ENCODE measurements at places on chromosomes 12 and 14. TPM values are rescaled to one million over a fixed set of nuclear protein-coding genes. Genes with fewer than 3 reads are reported as not detected.

DNA sequence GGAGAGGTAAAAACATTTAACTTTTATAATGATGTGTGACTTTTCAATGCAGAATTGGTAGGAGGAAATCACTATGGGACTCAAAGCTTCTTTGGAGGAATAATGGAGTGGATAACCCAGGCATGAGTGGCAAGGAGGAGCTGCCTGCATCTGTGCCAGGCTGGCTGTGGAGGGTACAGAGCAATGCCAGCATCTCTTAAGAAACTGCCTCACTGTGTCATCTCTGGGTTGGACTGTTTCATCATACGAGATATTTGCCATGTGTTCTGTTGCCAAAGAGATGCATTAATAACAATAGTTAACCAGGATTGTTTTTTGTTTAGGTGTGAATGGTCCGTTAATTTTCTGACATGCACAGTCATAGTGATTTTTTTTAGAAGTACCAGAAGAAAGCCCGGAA, 183.7 kb upstream of the NTF3 start:
- H3K4me1 ChIP-seq, result peaks cover 38% of the 10 kb centered on the region
- no peak overlapping the region for H3K4me3 ChIP-seq
- H3K27ac ChIP-seq, result no peak overlapping the region
- no peak for DNase-seq
- H3K27me3 ChIP-seq, result 0 out of 2 replicates have a peak, but pooled peaks cover 5% of the 10 kb centered on the region

- peak; percentile 44 for DNase-seq
- H3K27ac ChIP-seq, result peak overlapping the region; percentile 58
These were observed 42.2 kb upstream of the CAPRIN2 start for GRCh38 chr12:30796891-30797371.

DNA sequence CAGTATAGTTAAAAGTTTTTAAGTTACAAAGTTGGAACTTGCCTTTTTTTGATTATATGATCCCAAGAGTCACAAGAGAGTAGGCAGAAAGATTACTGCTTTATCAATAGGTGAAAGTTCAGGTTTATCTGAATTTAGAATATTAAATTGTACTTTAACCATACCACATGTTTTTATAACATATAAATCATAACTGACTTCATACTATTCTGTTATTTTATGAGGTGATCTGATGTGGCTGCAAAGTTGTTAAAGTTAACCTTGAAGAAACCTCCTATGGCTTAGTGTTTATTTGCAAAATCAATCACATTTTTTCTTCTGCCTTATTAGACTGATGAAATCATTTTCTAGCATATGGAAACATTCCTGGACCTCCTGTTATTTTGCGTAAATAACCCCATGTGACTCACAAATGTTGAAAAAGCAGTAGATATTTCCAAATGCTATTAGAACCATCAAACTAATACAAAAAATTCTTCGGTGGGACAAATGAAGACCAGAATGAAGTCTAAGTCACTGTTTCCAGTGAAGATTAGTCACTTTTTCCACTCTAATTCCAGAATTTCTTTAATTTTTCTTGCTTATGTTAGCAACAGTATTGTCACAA, 132.1 kb downstream of the RAD51B start:
- H3K27ac ChIP-seq, result no peak overlapping the region
- no peak for DNase-seq

DNA sequence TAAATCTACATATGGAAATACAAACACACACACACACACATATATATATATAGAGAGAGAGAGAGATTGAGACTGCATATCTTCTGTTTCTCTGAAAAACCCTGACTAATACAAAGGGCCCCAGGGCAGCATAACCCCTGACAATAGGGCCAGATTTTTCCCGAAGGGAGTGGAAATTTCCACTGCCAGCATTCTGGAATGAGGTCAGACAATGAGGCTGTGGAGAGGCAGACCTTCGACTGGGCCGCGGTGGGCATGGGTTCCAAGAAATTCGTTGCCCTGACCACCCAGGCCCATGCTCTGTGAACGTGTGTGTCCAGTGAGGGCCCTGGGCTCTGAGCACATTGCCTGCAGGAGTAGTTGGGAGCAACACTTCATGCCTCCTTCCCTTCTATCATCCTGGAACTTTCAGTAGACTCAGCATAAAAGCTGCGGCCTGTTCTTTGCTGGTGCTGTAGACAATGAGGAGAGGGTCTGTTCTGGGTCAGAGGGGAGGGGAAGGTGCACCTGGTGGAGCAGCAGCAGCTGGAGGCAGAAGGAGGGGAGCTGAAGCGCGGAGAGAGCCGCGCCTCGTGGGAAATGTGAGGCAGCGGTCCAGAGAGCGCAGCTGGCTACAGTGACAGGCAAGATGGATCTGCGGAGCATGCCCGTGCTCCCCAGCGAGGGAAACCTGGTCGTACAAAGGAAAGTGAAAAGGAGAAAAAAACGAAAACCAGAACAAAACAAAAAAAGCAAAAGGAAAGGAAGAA, 25.6 kb upstream of the CCDC60 start:
- peaks cover 37% of the 10 kb centered on the region for H3K4me1 ChIP-seq
- peak; percentile 22 for DNase-seq
- H3K36me3 ChIP-seq, result peaks cover 12% of the 10 kb centered on the region
- H3K4me3 ChIP-seq, result no peak overlapping the region
- no peak overlapping the region for H3K27ac ChIP-seq

GRCh38 chr14:30002859-30003258, 75.2 kb upstream of the PRKD1 start:
- no peaks in the 10 kb centered on the region for H3K36me3 ChIP-seq
- H3K27me3 ChIP-seq, result no peaks in the 10 kb centered on the region
- H3K4me3 ChIP-seq, result no peak overlapping the region
- DNase-seq, result no peak
- peaks cover 23% of the 10 kb centered on the region for H3K4me1 ChIP-seq

- H3K4me3 ChIP-seq, result no peak overlapping the region
- no peaks in the 10 kb centered on the region for H3K36me3 ChIP-seq
- no peak for DNase-seq
These were observed 32.7 kb upstream of the VPS37B start for GRCh38 chr12:122928404-122929147.

DNA sequence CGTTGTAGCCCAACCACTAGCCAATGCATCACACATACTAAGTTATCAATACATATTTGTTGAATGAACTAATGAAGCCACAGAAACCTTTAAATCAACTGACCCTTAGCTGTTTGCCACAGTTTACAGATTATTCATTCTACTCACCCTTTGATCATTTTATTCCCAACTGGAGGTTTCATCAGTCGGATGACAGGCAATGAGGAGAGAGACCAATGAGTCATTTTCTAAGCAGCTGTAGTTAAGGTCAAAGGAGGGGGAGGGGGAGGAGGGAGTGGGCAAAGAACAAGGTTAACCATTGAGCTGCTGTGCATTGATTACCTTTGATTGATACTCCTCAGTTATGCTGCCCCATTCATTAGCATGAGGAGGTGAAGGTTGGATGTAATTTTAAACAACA, 469.5 kb downstream of the VRK1 start:
- no peak overlapping the region for H3K4me3 ChIP-seq
- no peaks in the 10 kb centered on the region for H3K27me3 ChIP-seq
- peaks cover 3% of the 10 kb centered on the region for H3K36me3 ChIP-seq
- DNase-seq, result no peak

- H3K27ac ChIP-seq, result no peak overlapping the region
- no peaks in the 10 kb centered on the region for H3K36me3 ChIP-seq
- peak overlapping the region; percentile 44 for H3K4me3 ChIP-seq
- H3K4me1 ChIP-seq, result peaks cover 30% of the 10 kb centered on the region
- no peak for DNase-seq
These were observed 7.6 kb downstream of the VASH1 start for GRCh38 chr14:76768671-76769500.

DNA sequence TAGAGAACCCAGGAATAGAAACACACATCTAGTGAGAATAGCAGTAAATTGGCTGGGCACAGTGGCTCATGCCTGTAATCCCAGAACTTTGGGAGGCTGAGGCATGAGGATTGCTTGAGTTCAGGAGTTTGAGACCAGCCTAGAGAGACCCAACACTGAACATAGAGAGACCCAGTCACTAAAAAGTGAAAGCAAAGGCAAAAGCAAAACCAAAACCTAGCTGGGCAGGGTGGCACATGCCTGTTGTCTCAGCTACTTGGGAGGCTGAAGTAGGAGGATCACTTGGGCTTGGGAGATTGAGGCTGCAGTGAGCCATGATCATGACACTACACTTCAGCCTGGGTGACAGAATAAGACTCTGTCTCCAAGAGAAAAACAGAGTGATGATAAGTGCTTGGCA, 37.5 kb upstream of the MIS18BP1 start:
- no peaks in the 10 kb centered on the region for H3K36me3 ChIP-seq
- peaks cover 100% of the 10 kb centered on the region for H3K27me3 ChIP-seq
- H3K4me1 ChIP-seq, result peaks cover 24% of the 10 kb centered on the region
- no peak for DNase-seq
- no peak overlapping the region for H3K27ac ChIP-seq

Gene AQP5
- 2.7 TPM for total RNA-seq

Gene CD4
- total RNA-seq, result 2.7 TPM

Gene KITLG
- 8.1 TPM for total RNA-seq

Gene SLCO1C1
- not detected for total RNA-seq
